Stimulated activated CD4-positive, alpha-beta T cell treated with anti-CD3 and anti-CD28 coated beads, Interleukin-4, amount 100 ng/mL, for 48 hours (primary cell): ENCODE measurements at places on chromosomes 4 and X.

DNA sequence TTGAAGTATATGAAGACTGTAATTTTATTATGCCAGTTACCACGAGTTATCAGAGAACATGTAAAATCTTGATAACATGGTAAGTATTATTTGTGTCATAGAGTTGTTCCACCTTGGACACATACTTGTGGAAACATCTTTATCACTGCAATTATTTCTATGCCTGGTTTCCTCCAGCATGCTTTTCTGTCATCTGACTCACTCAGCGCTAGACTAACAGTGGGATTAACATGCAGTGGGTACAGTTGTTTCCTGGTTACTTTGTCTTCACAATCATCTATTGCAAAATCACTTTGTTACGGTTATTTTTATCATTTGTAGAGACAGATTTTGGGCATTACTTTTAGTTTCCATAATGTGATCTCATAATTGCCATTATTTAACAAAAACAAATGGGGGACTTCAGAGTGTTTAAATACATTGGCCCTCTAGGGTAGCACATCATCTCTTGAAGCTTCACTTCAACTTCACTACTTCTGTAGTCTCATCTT, at the start of gene STATH:
STATH (plus strand) TSS at position 441 of the 491 bp plus-strand sequence. CDS start 2,472 bp downstream, outside the sequence.
- no peak for DNase-seq

GRCh38 chr4:8291036-8291682, 21.6 kb downstream of the HTRA3 start:
- no peak for DNase-seq

- DNase-seq: no peak
Measured at GRCh38 chr4:172202480-172203076, 389.4 kb downstream of the GALNTL6 start.

GRCh38 chr4:169160825-169161224, 109.9 kb downstream of the SH3RF1 start:
- no peak for DNase-seq

DNA sequence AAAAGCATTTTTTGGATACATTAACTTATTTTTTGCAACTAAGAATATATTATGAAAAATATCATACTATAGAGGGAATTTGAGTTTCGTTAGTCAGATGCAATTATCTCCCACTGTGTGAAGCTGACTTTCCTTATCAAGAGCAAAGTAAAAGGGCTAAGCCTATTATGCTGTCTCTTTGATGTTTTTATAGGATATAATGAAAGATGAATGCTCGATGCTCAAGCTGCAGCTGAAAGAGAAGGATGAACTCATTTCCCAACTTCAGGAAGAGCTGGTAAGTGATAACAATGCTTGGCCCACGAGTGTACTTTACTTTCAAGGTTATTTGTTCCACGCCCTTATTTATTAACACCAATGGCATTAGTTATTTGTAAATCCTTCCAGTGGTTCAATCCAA, 688.4 kb downstream of the CCSER1 start:
- DNase-seq: no peak

- DNase-seq: no peak
Measured at GRCh38 chr4:52110171-52110570, 59.1 kb downstream of the SPATA18 start.

DNA sequence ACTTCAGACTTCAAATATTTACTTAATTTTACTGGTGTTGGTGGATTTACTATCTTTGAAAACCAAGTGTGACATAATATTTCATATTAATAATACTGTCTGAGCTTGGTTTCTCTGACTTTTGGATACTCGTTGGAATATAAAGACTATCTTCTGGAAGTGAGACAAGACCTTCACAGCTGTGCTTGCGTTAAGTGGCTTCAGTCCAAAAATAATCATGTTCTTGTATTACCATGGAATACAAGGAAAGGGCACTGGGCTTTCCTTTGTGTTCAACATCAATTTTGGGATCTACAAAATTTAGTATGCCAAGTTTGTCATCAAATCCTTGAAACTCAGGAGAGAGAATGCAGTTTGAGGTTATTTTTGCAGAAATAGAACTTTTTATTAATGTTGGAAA, 712.4 kb upstream of the LCORL start:
- DNase-seq: no peak

GRCh38 chrX:155417769-155418168, 35.9 kb downstream of the F8A2 start:
- no peak for DNase-seq

- DNase-seq: no peak
Measured at GRCh38 chr4:55424791-55425190, 29.0 kb downstream of the TMEM165 start.

DNA sequence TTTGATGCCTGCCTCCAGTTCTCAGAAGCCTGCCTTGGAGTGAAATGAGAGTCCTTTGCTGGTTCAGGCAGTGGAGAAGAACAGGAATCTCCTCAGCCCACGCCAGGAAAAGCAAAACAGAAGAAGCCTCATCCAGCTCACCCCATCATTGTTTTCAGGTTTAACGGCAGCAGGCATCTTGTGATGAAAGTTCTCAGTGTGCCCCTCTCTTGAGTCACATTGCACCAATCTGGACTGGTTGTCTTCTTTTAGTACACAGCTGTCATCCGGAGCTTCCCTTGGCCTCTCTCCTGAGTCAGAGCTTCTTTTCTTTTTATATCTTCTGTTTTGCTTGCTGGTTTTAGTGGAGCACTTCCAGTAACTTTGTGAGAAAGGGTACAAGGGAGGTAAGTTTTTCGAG, 50.9 kb downstream of the TSPAN7 start:
- no peak for DNase-seq

DNA sequence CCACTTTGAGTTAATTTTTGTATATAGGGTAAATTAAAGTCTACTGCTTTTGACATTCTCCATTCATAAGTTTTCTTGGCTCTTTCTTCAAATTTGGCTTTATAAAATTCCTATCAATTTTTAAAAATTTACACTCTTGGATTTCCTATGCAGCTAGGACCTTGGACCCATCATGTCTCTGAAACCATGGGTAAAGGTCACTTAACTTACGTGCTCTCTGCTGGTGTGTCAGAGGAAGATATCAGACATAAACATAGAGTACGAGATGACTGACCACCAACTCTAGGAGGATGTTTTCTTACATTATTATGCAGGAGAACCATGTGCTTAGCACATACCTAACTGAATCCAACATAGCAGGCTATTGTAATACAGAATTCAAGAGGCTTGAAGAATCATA, 62.5 kb upstream of the C1GALT1C1 start:
- DNase-seq: no peak

DNA sequence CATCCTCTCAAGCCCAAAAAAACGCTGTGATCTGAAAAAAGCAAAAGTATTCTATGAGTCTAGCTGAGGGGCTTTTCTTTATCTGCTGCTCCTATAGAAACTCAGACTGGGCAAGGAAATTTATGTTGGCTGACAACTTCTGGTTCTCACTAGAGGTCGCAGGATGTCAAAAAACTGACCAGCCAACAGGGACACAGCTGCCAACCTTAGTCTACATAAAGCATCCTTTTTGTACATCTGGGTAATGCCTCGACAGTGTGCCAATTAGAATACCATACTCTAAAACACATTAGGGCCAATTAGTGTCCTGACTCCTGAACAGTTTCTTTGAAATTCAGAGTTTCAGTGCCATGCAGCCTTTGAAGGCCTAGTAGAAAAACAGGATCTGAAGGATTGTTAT, 8.8 kb upstream of the TLL1 start:
- DNase-seq: no peak

DNA sequence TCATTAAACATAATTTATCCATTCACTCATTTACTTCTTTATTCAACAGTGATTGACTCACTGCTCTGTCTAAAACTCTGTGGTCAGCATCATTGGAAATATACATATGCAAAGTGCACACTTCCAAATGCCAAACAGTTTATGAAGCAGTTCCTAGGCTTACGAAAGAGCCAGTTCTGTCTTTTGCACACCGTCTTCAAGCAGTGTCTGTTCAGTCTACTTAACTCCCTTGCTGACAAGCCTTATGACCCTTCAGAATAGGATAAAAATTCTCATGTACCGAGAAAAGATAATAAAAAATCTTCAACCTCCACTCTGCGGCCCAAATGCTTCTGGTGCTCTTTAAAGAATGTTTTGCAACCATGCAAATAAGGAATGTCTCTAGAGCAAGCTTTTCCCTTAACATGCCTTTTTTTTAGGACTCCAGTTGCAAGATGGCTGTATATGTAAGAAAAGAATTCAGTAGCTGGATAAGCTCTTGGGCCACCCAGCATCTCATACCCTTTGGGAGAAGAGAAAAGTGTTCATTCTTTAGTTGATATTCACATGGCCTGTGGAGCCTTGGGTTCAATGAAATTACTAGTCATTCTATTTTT, 1037.0 kb upstream of the SLIT2 start:
- no peak for DNase-seq
